Psoas muscle (tissue), 8 donors: ENCODE measurements at places on chromosomes 12 and 14. TPM values are rescaled to one million over a fixed set of nuclear protein-coding genes. Genes with fewer than 3 reads are reported as not detected.

LALBA gene
- not detected for polyA plus RNA-seq

GRCh38 chr12:22986997-22987396, 362.0 kb downstream of the ETNK1 start:
- no peak for DNase-seq

TAS2R7 gene
- not detected for polyA plus RNA-seq

- DNase-seq = no peak
Observed at GRCh38 chr12:46692606-46693005, 133.2 kb downstream of the SLC38A4 start.

GRCh38 chr12:112341046-112341825, 41.0 kb downstream of the HECTD4 start:
- DNase-seq = no peak
